Cortex of kidney (tissue), 1 donor: ENCODE measurements at places on chromosomes 6 and 20.

DNA sequence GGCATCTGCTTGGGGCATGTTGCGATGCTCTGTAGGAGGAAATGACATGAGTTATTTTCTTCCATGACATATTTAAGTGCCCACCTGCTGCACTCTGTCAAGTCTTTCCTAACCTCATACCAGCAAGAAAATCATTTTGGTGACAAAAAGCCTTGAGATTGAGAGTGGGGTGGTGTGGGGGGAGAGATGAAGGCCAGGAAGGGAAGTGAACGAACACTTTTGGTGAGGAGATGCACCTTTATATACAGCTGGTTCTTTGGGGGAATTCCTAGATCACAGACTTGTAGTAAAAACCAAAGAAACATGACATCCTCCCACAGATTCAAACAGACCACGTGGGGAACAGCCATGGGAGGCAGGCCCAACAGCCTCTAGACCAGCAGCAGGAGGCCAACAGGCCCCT lies 26.1 kb downstream of the NCOA5 start:
- no peak for DNase-seq

GRCh38 chr6:108671790-108672189 lies 111.1 kb downstream of the FOXO3 start:
- no peak for DNase-seq

- DNase-seq = no peak
Measured at GRCh38 chr6:64736421-64736950, 970.5 kb downstream of the EYS start.

- no peak for DNase-seq
Measured at GRCh38 chr6:41036186-41036585, 2.8 kb downstream of the UNC5CL start.

DNA sequence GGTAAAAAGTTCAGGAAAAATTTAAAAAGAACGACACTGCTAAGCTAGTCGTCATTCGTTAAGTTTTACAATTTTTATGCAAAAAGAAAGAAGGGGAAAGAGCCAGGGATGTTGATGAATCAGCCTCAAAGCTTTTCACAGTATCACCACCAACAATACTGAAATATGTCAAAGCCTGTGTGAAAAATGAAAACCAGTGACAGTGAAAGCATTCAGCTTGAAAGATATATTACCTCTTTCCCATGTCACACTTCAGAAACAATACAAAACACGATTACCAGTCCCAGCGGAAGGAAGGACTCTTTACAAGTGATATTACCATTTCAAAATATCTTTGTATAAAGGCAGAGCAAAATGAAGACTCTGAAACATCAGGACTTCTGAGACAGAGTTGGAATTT lies 489.2 kb downstream of the EPHA7 start:
- no peak for DNase-seq

- no peak for DNase-seq
Measured at GRCh38 chr6:3911614-3912336, 62.6 kb downstream of the FAM50B start.

- DNase-seq = no peak
Measured at GRCh38 chr6:108526739-108527174, 34.0 kb upstream of the FOXO3 start.

DNA sequence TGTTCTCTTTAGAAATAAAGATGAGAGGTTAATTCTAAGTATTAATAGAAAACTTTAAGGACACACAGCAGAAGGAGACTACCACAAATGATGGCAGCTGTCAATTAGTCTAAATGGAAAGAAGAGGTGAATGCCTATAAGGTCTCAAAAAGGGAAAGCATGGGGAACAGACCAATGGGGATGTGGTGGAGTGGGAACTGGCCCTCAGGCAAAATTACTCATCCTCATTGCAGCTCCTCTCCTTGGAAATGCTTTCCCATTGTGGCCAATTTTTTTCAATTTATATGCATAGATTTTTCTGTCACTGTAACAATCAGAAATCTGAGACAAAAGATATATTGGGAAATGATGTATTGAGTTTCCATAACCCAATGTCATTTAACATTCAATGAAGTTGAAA lies 222.9 kb upstream of the DEFB112 start:
- DNase-seq = no peak

DNA sequence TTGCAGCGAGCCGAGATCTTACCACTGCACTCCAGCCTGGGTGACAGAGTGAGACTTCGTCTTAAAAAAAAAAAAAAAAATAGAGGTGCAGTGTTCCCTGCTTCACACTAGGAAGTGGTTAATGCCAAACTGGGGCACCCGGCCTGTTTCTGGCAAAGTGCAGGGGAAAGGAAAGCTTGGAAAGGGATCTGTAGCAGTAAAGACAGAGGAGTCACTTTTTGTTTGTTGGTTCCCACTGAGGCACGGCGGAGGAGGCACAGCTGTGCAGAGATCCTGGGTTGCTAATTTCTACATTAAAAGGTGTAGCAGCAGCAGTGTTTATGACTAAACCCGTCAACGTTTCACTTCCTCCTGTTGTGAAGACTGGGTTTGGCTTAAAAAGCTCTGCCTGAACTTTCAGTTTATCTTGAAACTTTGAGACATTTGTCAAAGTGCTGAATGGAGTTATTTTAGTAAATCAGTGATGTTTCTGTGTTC lies 125.6 kb downstream of the CARMIL1 start:
- DNase-seq = no peak

GRCh38 chr6:97280766-97281165 lies 2.2 kb downstream of the MMS22L start:
- no peak for DNase-seq

DNA sequence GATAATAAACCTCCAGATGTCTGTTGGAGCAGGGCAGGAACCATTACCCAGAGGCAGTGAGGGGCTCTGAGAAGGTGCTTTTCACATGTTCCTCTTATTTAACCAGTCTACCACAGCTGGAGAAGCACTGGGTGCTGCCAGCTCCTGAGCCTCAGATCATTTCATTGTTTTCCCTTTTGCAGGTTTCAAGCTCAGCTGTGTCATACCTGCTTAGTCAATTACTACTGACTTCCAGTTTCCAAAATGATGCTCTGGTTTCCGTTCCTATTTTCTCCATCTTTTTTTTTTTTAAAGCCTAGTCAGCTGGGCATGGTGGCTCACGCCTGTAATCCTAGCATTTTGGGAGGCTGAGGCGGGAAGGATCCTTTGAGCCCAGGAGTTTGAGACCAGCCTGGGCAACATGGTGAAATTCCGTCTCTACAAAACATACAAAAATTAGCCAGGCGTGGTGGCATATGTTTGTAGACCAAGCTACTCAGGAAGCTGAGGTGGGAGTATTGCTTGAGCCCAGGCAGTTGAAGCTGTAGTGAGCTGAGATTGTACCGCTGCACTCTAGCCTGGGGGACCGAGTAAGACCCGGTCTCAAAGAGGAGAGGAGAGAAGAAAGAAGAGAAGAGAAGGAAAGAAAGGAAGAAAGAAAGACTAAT lies 6.7 kb downstream of the FLOT1 start:
- no peak for DNase-seq

DNA sequence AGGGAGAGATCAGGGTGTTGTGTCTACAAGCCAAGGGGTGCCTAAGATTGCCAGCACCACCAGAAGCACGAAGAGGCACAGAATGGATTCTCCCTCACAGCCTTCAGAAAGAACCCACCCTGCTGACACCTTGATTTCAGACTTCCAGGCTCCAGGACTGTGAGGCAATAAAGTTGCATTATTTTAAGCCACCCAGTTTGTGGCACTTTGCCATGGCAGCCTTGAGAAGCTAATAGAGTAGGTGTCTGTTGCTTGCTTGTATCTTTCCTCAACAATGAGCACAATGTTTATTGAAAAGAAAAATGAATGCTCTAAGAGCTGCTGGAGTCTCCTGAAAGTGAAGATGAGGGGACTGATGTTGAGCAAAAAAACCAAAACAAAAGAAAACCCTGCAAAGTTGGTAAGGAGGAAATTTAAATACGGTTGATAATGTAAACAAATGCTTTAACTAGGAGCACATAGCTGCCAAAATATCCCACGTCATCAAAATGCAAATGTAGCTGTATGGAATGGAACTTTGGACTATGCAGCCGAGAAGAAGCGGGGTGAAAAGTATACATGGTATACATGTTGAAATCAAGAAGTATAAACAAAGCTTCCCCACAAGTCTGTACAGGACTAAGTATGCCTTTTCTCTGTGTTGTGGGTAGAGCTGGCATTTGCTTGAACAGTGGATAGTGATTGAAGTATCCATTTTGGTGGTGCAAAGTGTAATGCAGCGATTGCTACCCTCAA lies 8.0 kb downstream of the IL20RA start:
- DNase-seq = no peak

DNA sequence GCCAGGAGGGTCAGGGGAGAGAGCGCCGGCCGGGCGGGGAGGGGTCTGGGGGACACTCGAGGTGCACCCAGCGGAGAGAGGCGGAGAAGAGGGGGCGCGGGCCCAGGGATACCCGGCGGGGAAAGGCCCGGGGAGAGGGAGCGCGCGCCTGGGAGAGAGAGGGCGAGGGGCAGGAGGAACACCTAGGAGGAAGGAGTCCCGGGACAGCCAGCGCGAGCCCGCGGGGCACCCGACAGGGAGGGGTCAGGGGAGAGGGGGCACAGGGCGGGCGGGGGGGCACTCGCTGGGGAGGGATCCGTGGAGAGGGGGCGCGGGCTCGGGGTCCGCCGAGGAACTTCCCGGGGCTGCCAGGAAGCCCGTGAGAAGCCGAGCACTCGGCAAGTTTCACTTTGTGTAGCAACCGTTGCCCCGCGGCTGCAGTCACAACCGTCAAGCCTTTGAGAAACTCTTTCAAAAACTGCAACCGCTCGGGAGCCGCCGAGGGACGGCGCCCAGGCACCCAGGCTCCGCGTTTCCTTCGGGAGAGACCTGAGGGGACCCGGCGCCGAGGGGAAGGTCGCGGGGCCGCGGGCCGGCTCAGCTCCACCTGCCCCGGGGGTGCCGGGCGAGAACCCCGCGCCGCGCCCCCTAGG lies 471 bp downstream of the EZR start:
- no peak for DNase-seq

GRCh38 chr6:142763205-142763604 lies 181.8 kb downstream of the HIVEP2 start:
- no peak for DNase-seq

DNA sequence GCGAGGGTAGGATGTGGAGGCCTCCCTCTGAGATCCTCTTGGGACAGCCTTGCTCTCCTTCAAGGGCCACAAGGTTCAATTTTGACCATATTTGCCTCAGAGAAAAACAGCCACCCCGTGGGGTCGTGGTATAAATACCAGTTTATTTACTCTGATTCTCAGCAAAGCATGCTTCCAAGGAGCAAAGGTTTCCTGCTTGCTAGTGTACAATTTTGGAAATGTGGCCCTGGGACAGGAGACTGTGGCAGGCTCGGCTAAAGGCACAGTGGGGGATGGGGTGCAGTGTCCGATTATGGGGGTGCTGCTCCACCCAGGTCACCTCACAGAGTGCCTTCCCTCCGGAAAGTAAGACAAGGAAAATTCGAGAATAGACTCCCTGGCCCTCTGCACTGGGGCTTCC lies 31.1 kb downstream of the RBM38 start:
- no peak for DNase-seq

DNA sequence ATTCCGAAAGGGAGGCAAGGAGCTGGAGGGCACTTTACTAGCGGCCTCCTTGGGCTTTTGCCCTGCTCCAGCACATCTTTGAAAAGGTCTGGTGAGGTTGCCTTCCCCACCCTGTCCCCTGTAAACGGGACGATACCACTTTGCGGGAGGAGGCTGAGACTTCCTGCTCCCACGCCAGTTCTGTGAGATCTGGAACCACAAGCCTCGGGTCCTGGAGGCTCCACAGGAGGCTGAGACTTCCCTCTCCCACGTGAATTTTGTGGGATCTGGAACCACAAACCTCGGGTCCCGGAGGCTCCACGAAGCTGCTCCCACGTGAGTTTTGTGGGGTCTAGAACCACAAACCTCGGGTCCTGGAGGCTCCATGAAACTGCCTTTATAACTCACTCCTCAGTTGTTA lies 209.3 kb downstream of the DLL1 start:
- DNase-seq = no peak

- DNase-seq = no peak
Measured at GRCh38 chr6:142251930-142252445, 49.8 kb upstream of the ADGRG6 start.

- no peak for DNase-seq
Measured at GRCh38 chr6:14316651-14317386, 199.2 kb downstream of the CD83 start.

DNA sequence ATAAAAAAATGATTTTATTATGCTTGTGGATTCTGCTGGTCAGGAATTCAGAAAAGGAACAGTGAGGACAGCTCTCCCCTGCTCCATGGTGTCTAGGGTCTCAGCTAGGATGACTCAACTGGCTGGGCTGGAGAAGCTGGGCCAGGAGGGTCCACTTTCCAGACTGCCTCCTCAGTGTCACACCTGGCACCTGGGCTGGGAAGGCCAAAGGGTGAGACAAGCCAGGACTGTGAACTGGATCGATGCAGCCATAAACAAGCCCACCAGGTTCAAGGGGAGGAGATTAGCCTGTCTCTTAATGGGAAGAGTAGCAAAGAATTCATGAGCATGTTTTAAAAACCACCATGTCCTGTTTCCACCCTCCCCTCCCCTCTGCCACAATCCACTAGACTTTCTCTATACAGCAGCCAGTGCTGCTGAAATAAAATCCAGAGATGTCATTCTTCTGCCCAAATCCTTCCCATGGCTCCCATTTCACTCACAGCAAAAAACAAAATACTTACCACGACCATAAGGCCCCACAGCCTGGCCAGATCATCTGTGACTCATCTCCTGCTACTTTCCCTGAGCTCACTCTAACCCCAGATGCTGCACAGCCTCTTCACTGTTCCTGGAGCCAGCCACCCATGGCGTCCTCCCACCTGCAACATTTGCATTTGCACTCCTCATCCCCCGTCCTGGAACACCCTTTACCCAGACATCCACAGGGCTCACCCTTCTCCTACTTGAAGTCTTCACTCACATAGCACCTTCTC lies 13.8 kb downstream of the SPTLC3 start:
- DNase-seq = no peak

DNA sequence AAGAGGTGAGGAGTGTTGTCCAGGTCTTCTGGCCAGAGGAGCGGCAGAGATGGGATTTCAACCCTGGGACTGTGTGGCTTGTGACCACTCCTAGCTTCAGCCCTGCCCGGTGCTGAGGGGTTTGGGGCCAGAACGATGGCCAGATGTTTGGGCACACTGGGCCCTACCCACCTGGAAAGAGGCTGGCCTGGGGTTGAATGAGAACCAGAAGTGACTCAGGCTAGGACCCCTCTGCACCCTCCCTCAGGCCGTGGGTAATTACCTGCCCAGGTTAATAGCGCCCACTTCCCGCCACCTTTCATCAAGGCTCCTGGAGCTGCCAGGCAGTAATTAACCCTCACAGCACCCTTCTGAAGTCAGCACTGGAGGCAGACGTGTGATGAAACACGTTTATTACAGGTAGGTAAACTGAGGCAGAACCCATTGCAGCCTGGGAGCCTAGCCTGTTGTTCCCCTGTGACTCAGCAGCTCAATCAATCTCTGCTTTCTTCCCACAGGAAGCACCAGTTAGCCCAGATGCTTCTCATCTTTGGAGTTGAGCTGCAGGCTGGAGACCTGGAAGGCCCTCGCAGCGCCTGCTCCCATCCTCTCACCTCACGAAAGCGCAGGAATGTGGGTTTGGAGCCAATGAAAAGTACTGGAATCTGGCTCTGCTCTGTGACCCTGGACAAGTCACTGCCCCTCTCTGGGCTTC lies 120.8 kb downstream of the CEBPB start:
- no peak for DNase-seq

- DNase-seq = no peak
Measured at GRCh38 chr6:54958446-54958845, 111.9 kb downstream of the FAM83B start.
